ENCODE measurements at places on chromosomes 1 and 21.

DNA sequence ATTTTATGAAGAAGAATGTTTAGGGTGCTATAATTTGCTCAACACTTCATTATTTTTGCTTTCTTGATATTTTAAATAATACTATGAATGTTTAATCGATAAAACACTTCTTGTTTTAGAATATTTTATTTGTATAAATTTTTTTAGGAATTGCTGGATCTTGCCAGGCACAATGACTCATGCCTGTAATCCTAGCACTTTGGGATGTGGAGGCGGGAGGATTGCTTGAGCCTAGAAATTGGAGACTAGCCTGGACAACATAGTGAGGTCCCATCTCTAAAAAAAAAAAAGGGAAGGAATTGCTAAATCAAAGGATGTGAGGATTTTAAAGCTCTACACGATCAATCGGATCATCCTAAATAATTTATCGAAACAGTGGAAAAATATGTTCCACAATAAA lies 17.6 kb downstream of the RNF11 start:
- DNase-seq: no peak

DNA sequence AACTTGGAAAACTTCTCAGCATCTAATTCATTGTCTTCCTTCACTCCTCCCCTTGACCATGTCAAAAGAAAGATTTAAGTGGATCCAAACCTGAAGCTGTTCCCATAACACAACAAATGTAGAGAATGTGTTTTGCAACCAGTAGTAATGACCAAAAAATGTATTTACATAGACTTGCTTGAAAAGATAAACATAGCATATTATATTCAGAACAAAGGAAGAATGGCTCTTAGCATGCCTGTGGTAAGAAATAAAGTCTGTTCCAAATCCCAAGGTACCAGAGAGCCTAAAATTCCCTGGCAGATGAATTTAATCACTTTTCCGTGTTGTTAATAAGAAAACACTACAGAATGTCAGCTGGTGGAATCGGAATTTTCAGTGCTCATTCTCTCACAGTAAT lies 36.8 kb downstream of the FMO3 start:
- no peak for DNase-seq

DNA sequence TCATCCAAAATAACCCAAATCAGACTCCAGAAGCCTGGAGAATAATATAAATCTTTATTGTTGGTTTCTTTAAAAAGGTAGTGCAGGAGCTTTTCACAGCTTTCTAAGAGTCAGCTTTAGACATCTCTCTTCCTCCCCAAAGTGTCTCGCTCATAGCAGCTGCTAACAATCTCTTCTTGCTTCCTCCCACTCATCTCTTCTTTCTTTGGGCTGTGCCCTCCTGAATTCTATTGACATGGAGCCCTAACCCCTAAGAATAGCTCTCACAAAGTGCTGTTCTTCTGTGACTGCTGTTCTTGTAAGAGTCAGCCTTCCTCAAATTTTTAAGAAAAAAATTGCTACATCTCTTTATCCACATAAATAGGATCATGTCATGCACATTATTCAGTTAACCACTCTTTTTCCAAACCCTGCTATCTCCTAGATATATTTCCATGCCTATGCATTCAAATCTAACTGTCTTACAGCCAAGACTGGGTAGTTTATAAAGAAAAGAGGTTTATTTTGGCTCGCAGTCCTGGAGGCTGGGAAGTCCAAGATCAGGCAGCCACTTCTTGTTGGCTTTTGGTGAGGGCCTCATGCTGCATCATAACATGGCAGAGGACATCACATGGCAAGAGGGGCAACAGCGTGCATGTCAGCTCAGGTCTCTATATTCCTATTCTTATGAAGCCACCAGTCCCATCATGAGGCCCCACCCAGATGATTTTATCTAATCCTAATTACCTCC lies 301.0 kb upstream of the POU3F1 start:
- no peak for DNase-seq

DNA sequence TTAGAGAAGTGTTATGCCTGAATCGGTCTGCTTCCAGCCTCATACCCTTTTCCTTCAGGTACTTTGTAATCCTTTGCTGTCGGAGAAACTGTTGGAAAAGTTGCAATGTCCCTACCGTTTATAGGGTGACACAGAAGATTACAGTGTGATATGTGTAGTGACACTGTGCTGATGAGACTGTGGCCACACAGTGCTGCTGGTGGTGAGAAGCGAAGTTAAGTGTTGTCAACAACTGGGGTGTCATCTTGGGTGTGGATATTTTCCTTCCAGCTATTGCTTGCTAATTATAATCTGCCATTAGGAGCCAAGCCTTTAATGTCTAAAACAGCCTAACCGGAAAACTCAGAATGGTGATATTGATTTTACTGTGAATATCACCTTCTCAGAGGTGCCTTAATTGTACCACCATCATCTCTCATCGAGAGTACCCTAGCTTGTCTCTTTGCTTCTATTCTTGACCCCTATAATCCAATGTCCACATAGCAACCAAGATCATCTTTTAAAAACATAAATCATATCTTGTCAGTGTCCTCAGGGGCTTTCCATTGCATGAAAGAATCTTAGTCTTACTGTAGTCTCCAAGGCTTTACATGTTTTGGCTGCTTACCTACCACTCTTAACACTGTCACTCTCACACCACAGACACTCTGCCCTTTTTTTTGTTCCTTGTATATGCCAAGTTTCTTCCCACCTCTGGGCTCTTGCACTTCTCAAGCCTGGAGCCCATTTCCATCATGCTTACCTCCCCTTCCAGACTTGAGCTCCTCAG lies 89.4 kb upstream of the PGD start:
- DNase-seq: no peak

GRCh38 chr1:44351289-44351688 lies 3.8 kb downstream of the ERI3 start:
- no peak for DNase-seq

GRCh38 chr1:9181990-9182783 lies 52.4 kb upstream of the H6PD start:
- DNase-seq: no peak

DNA sequence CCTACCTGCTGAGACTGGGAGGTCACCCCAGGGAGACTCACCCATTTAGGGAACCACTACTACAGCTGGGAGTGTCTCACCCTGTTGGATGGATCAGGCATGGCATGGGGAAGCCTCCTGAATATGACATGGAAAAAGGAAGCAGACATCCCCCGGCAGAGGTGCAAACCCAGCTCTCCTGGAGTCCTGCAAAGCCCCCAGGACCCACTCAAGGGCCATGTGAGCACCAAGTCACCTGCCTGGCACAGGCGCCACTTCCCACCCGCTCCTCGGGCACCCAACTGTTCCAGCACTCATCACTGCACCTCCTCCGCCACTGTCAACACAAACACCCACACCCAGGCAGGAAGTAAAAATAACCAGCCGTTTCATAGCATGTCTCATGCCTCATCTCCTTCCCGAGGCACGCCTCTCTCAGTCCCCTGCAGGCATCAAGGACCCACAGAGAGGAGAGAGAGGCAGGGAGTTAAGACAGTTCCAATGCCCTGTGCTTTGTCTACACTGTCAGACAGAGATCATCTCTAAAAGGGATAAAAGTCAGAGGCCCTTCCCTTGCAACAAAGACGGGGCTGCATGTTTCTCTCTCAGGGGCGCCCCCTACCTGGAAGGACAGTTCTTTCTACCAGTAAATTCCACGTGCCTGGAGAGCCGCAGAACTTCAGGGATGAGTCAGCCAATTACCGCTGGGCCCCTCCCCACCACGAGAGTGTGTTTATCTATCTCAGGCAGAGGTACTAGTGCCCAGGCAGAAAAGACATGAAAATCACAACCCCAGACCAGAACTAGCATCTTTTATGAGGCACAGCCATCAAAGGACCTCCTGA lies 150.1 kb upstream of the SOD1 start:
- peak; percentile 62 for DNase-seq

- DNase-seq: no peak
These were observed 2.3 kb upstream of the CATSPERE start for GRCh38 chr1:244458781-244459180.

DNA sequence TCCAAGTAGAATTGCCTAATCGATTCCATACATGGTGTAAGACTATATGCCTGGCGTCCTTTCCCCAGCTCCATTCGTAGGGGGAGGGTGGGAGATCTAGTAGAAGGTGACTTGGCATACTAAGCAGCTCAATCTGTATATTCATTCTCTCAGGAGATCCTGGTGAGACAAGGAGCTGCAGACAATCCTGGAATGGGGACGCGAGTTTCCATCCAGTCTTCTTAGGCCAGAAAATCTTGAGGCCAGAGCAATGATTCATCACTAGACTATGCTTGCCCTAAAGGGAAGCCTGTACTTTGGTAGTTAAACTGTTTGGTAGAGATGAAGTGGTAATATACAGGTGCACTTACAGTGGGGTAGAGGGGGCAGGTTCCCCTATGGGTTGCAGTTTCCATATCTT lies 468.7 kb downstream of the ADGRL2 start:
- no peak for DNase-seq

GRCh38 chr1:11158291-11158690 lies 30.9 kb upstream of the ANGPTL7 start:
- no peak for DNase-seq

DNA sequence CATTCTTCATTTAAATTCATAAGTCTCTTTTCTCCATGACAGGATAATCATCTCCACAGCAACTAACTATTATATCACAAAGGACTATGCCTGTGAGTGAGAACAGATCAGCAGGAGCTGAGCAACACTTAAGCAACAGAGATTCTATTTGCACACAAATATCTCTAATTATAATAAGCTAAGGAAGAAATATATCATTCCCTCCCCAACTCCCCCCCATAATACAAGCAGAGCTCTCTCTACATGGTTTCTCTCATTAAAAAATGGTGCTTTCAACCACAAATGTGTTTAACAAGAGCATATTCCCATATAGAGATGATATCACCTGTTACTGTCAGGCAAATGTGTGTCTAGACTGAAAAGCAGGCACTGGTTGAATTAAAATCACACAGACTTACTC lies 34.5 kb upstream of the NIBAN1 start:
- DNase-seq: no peak

GRCh38 chr1:12088607-12089006 lies 25.5 kb downstream of the TNFRSF8 start:
- DNase-seq: peak; percentile 41

DNA sequence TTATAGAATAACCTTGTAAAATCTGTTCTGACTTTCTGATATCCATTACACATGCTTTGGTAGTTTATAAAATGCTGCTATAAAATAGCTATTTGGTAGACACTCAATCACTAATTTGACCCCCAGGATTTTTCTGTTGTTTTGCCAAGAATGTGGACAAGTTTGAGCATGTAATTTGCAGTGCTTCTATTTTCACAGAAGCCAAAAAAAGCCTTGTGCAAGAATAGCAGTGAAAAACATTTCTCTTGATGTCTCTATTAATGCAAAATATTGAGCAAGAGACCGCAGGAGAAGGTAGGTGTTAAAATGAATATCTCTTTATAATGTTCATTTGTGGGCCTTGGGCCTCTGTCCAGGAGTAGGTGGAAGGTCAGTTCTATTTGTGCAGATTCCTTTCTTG lies 22.5 kb downstream of the MAP3K7CL start:
- DNase-seq: no peak

DNA sequence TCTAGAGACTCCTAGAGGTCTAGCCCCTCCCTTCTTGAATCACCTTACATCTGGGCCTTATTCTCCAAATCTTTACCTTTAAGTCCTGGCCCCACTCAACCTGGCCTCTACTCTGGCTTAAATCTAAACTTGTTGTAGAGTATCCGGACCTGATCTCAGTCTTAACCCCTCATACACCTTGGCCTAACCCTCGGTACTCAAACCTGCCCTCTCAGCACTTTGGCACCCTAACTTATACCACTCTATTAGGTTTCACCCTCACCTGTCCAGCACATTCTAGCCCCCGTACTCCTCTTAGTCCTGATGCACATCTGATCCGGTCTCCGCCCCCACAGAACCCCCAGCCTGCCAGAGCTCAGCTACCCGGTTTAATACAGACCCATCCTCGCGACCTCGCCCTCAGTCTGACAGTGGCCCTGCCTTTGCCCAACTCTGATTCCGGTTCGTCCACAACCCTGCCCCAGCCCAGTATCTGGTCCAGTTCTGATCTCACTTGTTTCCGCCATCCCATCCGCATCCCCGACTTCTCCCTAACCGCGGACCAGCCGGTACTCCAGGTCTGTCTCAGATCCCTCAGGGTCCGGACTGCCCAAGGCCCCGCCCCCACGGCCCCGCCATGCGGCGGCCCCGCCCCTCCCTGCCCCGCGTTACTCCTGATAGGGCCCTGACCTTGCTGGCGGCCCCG lies 1.5 kb downstream of the TRIM62 start:
- no peak for DNase-seq

GRCh38 chr1:43834280-43835081 lies 99.1 kb upstream of the ARTN start:
- DNase-seq: no peak

- no peak for DNase-seq
These were observed 11.7 kb downstream of the UBE2G2 start for GRCh38 chr21:44789880-44790279.

GRCh38 chr1:27593678-27594563 lies 10.0 kb downstream of the AHDC1 start:
- DNase-seq: no peak

- no peak for DNase-seq
These were observed 37.7 kb upstream of the MAP10 start for GRCh38 chr1:232767305-232768074.

GRCh38 chr21:39386194-39386593 lies 37.3 kb upstream of the HMGN1 start:
- no peak for DNase-seq

- no peak for DNase-seq
These were observed 16.3 kb downstream of the LYPLAL1 start for GRCh38 chr1:219189952-219190351.

DNA sequence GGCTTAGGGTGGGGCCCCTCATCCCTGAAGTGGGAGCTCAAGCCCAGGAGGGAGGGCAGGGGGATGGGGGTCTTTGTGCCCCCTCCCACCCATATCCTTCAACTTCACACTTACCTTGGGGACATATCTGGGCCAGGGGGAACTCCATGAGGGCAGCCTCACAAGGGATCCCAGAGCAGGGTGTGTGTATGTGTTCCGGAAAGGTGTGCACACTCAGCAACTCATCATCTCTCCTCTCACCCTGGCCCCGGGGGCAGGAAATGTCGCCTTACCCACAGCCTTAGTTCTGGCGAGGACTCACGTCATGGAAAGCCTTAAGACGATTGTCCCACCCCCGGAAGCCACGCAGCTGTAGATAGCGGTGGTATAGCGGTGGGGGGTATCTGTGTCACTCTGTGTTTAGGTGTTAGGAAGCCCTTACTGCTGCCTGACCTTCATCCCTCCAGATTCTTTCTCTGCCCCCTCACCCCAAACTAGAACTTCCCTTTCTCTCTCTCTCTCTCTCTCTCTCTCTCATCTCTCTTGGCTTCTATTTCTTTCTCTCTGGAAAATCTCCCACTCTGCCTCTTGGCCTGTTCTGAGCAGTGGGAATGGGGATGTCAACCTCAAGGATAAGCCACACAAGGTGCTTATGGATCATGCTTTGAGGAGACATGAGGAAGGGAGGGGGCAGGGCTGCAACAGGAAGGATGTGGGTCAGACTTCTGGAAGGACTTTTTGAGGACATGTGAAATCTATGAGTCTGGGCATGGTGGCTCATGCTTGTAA lies at the start of gene SH2D2A:
Gene SH2D2A (minus strand): TSS at position 288 of the 768 bp plus-strand sequence. CDS start 140 bp downstream, at position 148.
- peak; percentile 98 for DNase-seq

GRCh38 chr1:42372796-42373195 lies 7.8 kb upstream of the RIMKLA start:
- DNase-seq: no peak

- no peak for DNase-seq
These were observed 382.9 kb downstream of the NTNG1 start for GRCh38 chr1:107523736-107524135.

GRCh38 chr1:220748936-220749335 lies 814 bp downstream of the MTARC2 start:
- no peak for DNase-seq

GRCh38 chr1:10900691-10901090 lies 104.2 kb upstream of the CASZ1 start:
- no peak for DNase-seq

Measured in CD4-positive, alpha-beta memory T cell (primary cell).